HEK293T (cell line): ENCODE measurements at places on chromosomes 4 and X.

- no peak for DNase-seq
Observed at GRCh38 chrX:77925764-77926163, 15.3 kb downstream of the ATP7A start.

GRCh38 chrX:120450163-120450562 is 18.9 kb downstream of the LAMP2 start:
- DNase-seq = peak; percentile 26

DNA sequence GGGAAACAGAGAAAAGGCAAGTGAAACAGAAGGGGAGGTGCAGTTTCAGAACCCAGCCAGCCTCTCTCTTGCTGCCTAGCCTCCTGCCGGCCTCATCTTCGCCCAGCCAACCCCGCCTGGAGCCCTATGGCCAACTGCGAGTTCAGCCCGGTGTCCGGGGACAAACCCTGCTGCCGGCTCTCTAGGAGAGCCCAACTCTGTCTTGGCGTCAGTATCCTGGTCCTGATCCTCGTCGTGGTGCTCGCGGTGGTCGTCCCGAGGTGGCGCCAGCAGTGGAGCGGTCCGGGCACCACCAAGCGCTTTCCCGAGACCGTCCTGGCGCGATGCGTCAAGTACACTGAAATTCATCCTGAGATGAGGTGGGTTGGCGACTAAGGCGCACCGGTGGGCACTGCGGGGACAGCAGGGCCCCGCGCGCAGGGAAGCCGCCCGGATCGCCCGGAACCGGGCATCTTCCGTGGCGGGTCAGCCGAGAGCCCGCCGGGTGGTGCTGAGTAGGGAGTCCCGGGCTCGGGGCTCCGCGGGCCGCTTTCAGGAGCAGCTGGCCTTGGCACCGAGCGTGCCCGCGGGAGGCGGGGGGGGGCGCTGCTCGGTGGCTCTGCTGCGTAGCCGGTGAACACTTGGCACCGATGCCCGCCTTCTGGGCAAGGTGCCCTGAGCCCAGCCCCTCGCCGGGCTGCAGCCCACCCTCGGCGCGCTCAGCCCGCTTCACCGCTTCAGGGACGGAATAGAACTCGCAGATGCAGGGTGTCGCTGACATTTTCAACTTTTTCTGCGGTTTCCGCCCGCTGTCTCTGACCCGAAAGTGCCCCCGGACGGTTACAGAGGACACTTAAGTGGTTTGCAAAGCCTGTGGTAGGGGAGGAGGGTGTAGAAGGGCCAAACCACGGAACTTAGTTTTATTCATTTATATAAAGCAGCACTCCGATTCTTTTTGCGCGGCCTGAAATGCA is at the start of gene CD38:
TSS of gene CD38 (plus strand) at position 40 of the 953 bp plus-strand sequence. CDS start at position 127, 87 bp downstream.
- no peak for DNase-seq

- DNase-seq = peak; percentile 52
Observed at GRCh38 chrX:101658661-101659491, 774 bp downstream of the ARMCX2 start.

- DNase-seq = peak; percentile 18
Observed at GRCh38 chr4:64713256-64713840, 304.1 kb upstream of the TECRL start.

DNA sequence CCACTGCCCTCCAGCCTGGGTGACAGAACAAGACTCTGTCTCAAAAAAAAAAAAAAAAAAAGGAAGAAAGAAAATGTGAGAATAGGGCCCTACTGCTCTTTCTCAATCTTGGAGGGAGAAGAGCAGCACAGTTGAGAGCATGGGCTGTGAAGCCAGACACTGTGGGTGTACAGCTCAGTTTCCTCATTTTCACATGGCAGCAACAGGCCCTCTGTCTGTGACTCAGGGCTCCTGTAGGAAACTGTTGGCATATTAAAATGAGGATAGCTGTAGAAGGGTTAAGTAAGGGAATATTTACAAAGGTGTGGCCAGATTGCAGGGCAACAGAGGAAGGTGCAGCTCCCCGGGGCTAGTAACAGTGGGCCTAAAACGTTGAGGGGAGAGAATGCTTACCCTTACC is 3.4 kb downstream of the AKAP14 start:
- DNase-seq = no peak

DNA sequence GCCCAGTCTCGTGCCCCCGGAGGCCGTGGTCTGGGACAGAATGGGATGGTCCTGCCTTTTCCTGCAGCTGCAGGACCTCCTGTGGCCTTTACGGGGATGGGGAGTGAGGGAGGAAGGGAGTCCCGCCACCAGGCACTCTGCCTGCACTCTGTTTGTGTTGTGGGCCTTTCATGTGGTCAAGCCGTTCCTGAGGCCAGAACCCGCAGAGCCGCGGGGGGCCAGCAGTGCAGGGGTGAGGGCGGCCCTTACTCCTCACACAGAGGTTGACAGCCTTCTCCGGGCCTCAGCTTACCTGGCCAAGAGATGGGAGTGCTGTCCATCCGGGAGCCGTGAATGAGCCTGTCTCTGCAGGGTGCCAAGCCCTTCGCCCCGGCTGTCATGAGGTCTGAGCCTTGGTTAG is 230.7 kb downstream of the AFAP1 start:
- no peak for DNase-seq

- no peak for DNase-seq
Observed at GRCh38 chr4:59814402-59815010, 1385.6 kb upstream of the ADGRL3 start.

DNA sequence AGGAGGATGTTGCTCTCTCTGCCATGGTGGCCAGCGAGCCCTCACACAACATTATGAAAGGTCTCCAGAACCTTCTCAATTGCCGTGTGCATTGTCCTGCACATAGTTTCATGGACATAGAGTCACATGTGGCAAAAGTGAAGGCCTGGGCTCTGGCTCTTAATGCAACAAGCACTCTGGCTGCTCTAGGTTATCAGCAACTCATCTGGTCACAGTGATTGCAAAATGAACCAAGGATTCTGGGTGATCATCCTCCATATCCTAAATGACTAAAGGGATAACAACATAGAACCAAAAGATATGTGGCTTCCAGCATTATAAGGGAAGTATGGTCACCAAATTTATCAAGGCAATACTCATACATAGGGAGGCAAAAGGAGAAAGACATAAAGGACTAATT is 175.2 kb downstream of the MGST2 start:
- no peak for DNase-seq

- DNase-seq = no peak
Observed at GRCh38 chr4:96354036-96354712, 514.3 kb downstream of the PDHA2 start.

- no peak for DNase-seq
Observed at GRCh38 chr4:125677665-125678307, 363.0 kb downstream of the FAT4 start.

- no peak for DNase-seq
Observed at GRCh38 chr4:181520790-181521189, 722.4 kb upstream of the TENM3 start.

- DNase-seq = no peak
Observed at GRCh38 chr4:143432258-143432591, 81.3 kb upstream of the SMARCA5 start.

GRCh38 chr4:32460972-32461371 is 1740.8 kb downstream of the PCDH7 start:
- no peak for DNase-seq

GRCh38 chrX:23765449-23765848 is 17.5 kb upstream of the SAT1 start:
- no peak for DNase-seq

DNA sequence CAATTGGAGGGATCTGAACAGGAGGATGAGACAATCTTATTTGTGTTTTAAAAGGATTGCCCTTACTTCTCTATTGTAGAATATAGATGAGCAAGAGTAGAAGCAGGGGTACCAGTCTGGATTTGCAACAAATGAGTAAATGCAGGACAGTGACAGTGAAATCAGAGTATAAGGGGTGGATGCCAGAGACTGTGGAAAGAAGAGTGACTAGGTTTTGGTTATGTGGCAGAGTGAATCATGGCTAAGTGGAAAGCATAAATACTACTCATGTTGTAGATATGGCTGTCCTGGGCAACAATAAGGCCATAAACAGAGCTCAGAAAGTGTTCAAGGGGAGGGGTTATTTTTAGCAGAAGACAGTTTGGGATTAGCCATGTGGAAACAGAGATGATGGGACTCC is 6.0 kb upstream of the VSIG4 start:
- DNase-seq = no peak

DNA sequence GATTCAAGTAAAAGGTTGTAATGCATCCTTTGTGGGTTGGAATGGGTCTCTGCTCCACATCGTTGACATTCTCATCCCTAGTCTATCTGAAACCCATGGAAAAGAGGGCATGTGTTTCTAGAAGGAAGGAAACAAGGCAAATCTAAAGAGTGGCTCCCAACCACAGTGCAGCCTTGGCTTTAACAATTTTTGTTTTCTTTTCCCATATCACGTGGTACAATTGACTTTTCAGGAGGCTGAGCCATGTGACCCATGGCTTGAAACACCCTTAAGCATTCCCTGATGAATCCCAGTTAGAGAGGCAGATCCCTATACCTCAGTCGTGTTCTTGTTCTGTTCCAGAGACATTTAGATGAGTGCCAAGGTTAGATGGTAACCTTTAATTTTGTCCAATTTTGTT is 12.8 kb downstream of the DCUN1D4 start:
- no peak for DNase-seq

GRCh38 chr4:40418430-40419230 is 83.5 kb downstream of the CHRNA9 start:
- DNase-seq = no peak

GRCh38 chr4:88752076-88752463 is 54.4 kb upstream of the NAP1L5 start:
- DNase-seq = no peak

DNA sequence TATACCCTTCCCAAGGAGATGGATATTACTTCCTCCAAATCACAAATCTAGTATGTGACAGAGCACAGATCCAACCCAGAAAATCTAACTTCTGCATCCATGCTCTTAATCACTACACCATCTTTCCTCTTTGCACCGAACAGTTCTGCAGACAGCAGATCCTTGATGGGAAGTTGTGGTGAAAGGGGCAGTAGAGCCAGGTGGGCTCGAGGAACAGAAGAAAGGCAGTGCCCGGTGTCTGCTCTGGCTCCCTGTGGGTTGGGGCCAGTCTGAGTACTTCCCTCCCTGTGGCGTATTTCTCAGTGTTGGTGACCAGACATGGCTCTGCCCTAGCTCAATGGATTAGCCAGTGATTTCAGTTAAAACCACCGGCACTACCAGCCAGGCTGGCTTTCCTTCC is 15.3 kb downstream of the HOPX start:
- no peak for DNase-seq

GRCh38 chrX:102934624-102935023 is 2.4 kb upstream of the RAB40AL start:
- DNase-seq = peak; percentile 68

DNA sequence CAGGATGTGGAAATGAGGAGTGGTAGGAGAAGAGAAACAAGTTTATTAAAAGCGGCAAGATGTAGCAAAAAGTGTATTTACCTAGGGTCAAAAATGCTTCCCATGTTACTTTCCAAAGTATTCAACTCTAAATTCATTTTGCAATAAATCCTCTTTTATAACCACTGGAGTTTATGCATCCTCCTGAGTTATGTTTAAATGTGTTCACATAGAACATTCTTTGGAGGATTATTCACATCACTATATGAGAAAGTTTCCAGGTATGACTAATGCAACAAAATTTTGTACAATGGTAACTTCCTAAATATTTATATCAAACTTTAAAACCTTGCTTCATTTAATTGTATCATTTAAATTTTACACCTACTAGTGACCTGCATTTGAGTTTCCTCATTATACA is 870.6 kb upstream of the SLIT2 start:
- no peak for DNase-seq

DNA sequence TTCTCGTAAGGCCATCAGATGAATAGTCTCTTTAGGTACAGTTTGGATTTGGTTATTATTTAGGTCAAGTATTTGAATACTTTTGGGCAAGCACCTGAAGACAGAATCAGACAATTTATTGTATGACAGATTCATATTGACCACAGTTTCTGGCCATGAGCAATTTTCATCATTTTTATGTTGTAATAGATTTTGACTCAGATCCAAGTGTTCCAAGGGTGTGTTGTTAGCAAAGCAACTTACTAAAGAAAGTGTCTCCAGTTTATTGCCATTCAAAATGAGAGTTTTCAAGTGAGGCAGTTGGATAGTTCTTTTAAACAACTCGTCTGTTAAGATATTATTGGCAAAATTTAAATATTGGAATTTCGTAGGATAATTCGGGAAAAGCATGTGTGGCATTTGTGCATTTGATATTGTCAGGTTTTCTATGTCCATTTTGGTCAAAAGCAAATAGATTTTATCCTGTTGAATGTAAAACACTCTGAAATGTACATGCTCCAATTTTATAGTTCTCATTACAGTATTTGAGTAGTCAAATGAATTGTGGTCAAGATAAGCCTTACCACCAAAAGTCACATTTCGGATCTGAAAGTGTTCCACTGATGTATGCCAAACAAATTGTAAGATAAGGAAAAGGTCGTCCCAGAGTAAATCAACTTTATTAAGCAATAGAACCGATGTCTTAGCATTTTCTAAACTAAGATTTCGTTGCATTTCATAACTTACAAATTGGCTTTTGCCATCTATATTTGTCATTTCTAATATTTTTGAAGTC is 8.4 kb downstream of the TLR10 start:
- DNase-seq = no peak

DNA sequence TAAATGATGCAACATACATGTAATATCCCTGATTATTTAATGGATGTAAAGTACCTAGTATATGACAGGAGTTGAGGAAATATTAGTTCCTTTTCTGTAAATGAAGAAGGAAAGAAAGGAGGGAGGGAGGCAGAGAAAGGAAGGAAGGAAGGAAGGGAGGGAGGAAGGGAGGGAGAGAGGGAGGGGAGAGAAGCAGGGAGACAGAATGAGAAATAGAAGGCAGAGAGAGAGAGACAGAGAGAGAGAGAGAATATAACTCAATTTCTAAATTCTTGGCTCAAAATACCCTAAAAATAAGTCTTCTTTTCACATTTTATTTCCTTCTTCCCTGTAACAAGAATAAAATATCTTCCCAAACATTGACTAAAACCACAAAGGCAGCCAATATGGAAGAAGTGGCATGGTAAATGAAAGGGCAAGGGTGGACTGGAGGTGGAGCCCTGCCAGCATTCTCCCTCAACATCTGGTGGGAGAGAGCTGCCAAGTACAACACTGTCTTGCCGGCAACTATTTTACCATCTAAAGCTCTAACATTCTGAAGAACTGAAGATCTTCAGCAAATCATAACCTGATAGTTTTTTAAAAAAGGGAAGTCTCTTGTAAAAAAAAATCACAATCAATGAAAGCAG is 245.1 kb downstream of the PPP3CA start:
- DNase-seq = no peak

GRCh38 chr4:8199594-8200301 is 658 bp downstream of the SH3TC1 start:
- no peak for DNase-seq

DNA sequence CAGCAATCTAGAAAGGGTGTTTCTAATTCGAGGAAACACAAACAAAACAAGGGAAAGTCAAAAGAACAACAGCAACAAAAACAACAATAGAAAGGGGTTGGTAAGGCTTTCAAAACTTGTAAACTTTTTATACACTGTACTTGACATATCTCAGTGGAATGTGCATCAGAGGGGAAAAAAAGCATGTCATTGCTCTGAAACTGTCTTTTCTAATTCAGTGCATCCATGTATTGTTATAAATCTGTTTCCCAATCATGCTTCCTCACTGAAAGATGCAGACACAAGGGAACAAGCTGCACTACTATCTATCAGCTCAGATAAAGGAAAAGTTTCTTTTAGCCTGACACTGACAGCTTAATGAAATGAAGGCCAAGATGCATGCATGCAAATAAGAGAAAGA is 44.2 kb upstream of the PCDH18 start:
- no peak for DNase-seq
